T-helper 17 cell (primary cell): ENCODE measurements at places on chromosomes 13 and 19. TPM values are rescaled to one million over a fixed set of nuclear protein-coding genes. Genes with fewer than 3 reads are reported as not detected.

The TRAPPC2B gene
- total RNA-seq = 8.7 TPM

The ZNF730 gene
- not detected for total RNA-seq

The NLRP9 gene
- not detected for total RNA-seq

- H3K27ac ChIP-seq = no peak overlapping the region
- peaks cover 2% of the 10 kb centered on the region for H3K4me1 ChIP-seq
- DNase-seq = no peak
- H3K36me3 ChIP-seq = no peaks in the 10 kb centered on the region
- peak overlapping the region; percentile 12 for H3K4me3 ChIP-seq
- H3K27me3 ChIP-seq = peaks cover 21% of the 10 kb centered on the region
Measured at GRCh38 chr19:33298146-33298911, 4.0 kb downstream of the CEBPA start.

DNA sequence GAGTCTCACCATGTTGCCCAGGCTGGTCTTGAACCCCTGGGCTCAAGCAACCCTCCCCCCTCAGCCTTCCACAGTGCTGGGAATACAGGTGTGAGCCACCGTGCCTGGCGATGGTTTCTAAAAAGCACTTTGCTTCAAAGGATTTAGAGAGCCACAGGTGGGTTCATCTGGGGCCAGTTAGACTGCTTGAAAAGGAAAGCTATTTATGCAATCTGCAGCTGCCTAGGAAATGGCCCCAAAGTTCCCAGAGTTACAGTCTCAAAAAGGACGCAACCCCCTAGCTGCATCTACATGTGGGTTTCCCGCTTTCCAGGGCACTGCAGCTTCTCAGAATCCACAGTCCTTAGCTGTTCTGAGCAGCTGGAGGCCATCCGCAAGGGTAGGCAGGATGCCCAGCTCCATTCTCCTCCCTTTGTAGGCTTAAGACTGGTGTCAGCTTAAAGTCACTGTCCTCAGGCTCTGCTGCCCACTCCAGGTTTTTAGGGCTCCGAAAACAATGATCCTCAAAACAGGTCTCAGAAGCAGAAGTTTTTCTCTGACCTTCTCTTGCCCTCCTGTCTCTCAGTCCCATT is 41.4 kb downstream of the ZNF823 start:
- no peak for DNase-seq
- H3K27me3 ChIP-seq = peaks cover 31% of the 10 kb centered on the region
- H3K27ac ChIP-seq = no peak overlapping the region
- H3K4me3 ChIP-seq = no peak overlapping the region
- no peaks in the 10 kb centered on the region for H3K36me3 ChIP-seq

- no peak for DNase-seq
- no peak overlapping the region for H3K4me3 ChIP-seq
- H3K4me1 ChIP-seq = no peaks in the 10 kb centered on the region
- H3K27me3 ChIP-seq = no peaks in the 10 kb centered on the region
- no peaks in the 10 kb centered on the region for H3K36me3 ChIP-seq
Measured at GRCh38 chr19:57118848-57119247, 937 bp upstream of the USP29 start.

DNA sequence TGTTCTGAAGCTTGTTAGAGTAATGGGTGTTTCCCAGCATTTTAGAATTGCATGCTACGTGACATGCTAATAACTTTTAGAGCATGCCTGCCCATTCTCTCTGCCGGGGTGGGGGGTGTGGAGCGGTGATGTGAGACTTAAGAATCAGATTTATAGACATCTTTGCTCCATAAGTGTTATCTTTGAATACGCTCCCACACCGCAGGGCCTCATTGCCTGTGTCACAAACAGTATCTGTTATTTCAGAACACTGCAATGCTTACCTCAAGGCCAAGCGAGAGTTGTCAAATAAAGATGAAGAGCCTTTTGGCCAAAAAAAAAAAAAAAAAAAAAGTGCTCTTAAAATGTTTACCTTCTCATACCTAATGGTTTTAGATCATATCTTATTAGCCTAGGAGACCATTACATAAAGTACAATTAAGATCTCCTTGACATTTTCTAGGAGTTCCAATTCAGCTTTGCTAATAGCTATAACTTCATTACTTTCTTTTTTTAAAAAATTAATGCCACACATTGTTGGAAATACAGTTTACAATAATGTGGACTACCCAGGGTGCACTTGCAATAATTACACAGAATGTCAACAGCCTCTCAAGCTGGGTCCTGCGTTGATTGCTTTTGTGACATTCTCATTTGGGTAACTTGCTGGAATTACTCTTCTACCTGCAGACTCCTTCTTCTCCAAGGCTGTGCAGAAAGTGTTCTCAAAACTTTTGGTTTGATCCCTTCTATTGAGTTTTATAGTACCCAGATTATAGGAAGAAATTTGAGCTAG is 525.3 kb downstream of the KLF12 start:
- H3K27me3 ChIP-seq = no peaks in the 10 kb centered on the region
- no peak for DNase-seq
- no peak overlapping the region for H3K4me3 ChIP-seq
- H3K27ac ChIP-seq = no peak overlapping the region

GRCh38 chr19:10226376-10227025 is 4.6 kb downstream of the S1PR2 start:
- H3K27ac ChIP-seq = peak overlapping the region; percentile 63
- H3K4me3 ChIP-seq = no peak overlapping the region
- peaks cover 6% of the 10 kb centered on the region for H3K36me3 ChIP-seq
- no peak for DNase-seq
- peaks cover 23% of the 10 kb centered on the region for H3K4me1 ChIP-seq

DNA sequence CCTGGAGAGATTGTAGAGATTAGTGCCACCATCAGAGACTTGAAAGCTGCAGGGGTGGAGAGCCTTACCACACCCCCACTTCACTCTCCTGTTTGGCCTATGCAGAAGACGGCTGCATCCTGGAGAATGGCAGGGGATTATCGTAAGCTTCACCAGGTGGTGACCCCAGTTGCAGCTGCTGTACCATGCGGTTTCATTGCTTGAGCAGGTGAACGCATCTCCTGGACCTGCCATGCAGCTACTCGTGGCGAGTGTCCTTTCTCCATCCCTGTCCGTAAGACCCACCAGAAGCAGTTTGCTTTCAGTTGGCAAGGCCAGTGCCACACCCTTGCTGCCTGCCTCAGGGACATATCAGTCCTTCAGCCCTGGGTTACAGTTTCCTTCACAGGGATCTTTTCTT is 21.2 kb downstream of the PPP5C start:
- H3K36me3 ChIP-seq = peaks cover 5% of the 10 kb centered on the region
- H3K27ac ChIP-seq = no peak overlapping the region
- DNase-seq = no peak

DNA sequence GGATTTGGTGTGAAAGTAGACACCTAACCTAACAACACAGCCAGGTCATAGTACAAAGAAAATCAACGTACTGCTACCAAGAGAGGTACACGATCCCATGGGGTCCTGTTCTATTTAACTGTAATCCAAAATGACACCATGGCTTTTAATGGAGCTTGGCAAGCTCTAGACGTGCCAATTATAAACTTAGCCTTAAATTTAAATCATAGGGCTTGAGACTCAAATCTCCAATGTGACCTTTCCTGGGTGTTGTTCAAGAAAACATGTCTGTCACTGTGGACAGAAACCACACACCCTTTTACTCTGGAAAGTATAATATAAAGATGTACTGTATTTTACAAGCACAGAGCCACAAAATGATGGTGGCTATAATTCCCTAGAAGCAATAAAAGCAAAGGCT is 299.3 kb downstream of the ENOX1 start:
- DNase-seq = no peak
- no peaks in the 10 kb centered on the region for H3K27me3 ChIP-seq
- no peaks in the 10 kb centered on the region for H3K36me3 ChIP-seq
- peaks cover 8% of the 10 kb centered on the region for H3K4me1 ChIP-seq
- H3K27ac ChIP-seq = no peak overlapping the region
